ENCODE measurements at places on chromosomes 2 and 18. TPM values are rescaled to one million over a fixed set of nuclear protein-coding genes. Genes with fewer than 3 reads are reported as not detected.

Gene SCG2
- under 0.01 TPM for total RNA-seq

Gene MAL
- total RNA-seq = not detected

Gene CD226
- total RNA-seq = 1.5 TPM

Gene ST8SIA3
- total RNA-seq = not detected

Gene DLGAP1
- 0.09 TPM for total RNA-seq

Gene LANCL1
- total RNA-seq = 17.9 TPM

Gene VWC2L
- total RNA-seq = not detected

Gene ORC4
- 20.2 TPM for total RNA-seq

Gene RAX
- total RNA-seq = not detected

Gene CIB4
- not detected for total RNA-seq

Gene DHRS9
- total RNA-seq = not detected

Gene ASXL3
- total RNA-seq = under 0.01 TPM

Gene KYNU
- total RNA-seq = not detected

Gene DUSP11
- total RNA-seq = 27.5 TPM

Gene OTOF
- 2.5 TPM for total RNA-seq

Gene LRATD1
- total RNA-seq = 3.4 TPM

Gene KANSL1L
- 23.3 TPM for total RNA-seq

Gene KATNAL2
- 0.86 TPM for total RNA-seq

Gene ELOA2
- total RNA-seq = not detected

Gene COL4A3
- not detected for total RNA-seq

Gene RHBDD1
- total RNA-seq = 9.8 TPM

Gene WDR7
- total RNA-seq = 32.1 TPM

Gene CIDEA
- total RNA-seq = 0.52 TPM

Gene C2orf66
- total RNA-seq = 0.09 TPM

Gene RNF149
- total RNA-seq = 45.0 TPM

Gene TEX44
- total RNA-seq = not detected

Gene DNAJC5G
- total RNA-seq = 0.60 TPM

Gene GALNT5
- under 0.01 TPM for total RNA-seq

Gene AOX1
- 0.43 TPM for total RNA-seq

Gene CROCC2
- total RNA-seq = not detected

Gene FIGN
- not detected for total RNA-seq

Gene LIMS4
- total RNA-seq = 52.5 TPM
